Stimulated activated CD8-positive, alpha-beta memory T cell treated with anti-CD3 and anti-CD28 coated beads, Interleukin-2, amount 100 ng/mL, for 48 hours (primary cell): ENCODE measurements at places on chromosomes 7 and 10.

DNA sequence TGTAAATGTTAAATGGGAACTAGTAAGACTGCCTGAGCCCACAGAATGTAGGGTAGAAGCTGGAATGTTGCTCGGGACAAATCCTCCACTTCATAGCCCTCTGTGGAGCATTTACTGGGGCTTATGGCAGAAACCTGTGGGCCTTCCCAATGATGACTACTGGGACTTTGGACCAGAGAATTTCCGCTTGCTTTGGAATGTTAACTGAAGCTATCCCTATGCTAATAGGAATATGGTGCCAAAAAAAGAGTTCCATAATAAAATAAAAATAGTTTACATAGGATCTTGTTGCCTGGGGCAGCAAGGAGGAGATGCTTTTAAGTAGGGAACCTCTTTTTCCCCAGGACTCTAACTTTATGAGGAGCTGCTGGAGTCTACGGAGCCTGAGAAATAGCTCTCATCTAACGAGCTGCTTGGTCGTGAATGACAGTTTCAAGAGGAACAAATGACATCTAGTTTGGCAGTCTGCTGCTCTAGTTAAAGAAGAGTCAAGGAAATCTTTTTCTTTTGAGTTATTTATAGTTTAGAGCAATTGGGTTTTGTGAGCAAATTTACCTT lies 5.7 kb upstream of the DYNC2I1 start:
- DNase-seq, result no peak

GRCh38 chr7:4631380-4632179 lies 50.5 kb upstream of the FOXK1 start:
- no peak for DNase-seq

DNA sequence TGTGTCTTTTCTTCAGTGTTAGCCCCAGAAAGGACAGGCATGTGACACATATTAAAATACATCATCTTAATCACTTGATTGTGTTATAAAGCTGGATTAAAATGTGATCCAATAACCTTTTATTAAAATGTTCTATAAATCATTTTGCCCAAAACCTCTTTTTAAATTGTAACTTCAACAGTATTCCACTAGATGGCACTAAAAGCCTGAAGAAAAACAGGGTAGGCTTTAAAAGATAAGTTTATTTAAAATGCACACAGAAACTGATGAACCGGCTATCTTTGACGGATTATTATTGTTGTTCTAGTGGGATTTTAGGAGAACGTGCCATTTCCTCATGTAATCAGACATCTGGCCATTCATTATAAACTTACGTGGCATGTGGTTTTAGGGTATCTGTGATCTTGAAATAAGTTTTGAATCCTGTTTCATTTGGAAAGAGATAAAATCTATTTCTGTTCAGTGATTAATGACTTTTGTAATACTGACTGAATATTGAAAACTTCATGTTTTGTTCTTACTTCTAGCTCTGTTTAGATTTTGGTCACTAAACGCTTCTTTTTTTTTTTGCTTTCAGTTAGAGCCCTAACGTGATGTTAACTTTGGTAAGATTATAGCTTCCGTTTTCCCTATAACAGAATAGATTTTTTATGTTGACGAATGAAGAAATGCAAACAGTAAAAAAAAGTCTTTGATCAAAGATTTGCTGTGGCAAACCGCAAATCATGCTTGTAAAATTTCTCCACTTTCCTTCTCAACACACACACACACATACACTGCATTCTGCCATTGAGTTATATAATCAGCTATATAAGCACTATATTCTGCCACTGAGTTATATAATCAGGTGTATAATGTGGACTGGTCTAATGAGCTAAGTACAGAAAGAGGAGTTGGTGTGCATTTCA lies 13.6 kb downstream of the VPS50 start:
- DNase-seq, result no peak

DNA sequence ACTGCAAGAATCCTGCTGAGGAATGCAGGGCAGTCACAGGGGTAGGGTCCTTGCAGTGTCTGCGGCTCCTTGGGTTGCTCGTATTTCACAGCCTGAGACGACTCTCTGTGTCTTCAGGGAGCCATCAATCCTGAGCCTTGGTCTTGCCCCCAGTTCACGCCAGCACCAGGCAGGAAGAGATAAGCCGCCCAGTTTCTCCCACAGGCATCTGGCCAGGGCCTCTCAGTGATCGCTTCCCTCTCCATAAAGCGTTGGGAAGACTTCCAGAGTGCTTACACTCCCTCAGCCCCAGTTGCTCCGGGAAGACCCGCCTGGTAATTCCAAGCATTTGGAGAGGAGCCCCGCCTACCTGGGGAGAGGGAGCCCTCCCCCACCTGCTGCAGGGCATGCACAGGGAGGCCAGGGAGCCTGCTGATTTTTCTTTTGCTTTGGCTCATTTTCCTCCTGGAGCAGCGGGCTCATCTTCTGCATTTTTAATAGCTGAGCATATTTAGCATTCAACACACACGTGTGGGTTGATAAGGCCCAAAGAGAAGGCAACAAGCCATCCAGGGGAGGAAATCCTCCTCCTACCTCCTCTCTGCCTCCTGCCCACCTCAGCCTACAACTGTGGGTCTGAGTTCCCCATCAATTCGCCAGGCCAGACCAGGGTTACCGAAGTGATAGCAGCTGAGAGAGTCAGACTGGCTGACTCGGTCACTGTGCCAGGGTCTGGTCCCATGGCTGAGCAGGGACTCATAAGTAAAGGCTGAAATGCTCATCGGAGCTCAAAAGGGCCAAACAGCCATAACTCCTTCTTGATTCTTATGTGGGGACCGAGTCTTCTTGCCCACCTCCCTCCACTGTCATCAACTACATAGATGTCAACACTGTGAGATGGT lies 74.4 kb upstream of the EFCAB10 start:
- no peak for DNase-seq

- peak; percentile 43 for DNase-seq
These were observed 527 bp downstream of the AKR1B1 start for GRCh38 chr7:134458341-134458805.

DNA sequence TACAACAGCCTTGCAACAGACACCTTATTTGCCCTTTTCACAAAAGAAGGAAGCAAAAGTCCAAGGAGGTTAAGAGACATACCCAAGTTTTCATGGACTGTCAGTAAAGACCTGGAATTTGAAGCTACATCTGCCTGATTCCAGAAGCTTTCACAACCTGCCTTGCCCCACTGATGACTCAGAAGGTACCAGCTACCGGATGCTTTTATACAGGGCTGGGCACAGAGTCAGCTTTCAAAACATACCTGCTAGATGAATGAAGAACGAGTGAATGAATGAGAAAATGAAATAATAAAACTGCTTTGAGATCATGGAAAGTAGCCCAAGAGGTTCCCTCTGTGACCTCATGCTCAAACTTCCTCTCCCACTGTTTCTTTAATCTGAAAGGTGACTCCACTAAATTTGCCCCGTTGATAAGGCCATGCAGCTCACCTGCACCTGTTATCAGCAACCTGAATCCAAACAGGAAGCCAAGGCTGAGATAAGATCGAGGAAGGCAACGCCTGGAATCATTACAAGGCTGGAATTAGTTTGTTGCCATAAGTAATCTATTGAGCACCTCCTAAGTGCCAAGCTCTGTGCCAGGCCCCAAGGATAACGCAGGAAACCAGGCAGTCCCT lies 151.5 kb downstream of the WDR11 start:
- DNase-seq, result no peak

- no peak for DNase-seq
These were observed 134.2 kb downstream of the RALA start for GRCh38 chr7:39757604-39758003.

GRCh38 chr7:129163875-129164544 lies 19.5 kb downstream of the TSPAN33 start:
- no peak for DNase-seq

DNA sequence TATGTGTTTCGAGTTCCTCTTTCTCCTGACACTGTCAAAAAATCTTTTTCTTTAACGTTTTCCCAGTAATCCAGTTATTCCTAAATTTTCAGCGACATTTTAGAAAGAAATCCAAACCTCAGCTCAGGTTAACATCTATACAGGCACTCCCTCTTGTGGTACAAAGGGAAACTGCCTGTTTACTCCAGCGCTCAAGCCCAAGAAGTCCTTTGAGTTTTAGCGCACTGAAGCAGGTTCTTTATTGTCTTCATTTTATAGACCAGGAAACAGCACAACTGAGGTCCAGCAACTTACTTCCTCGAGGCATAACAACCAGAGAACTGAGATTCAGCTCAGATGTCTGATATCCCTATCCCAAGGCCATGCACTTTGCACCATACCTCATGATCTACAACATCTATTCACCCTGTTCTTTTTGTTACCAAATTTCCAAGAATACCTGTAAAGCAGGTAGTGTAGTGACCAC lies 287.2 kb upstream of the MKLN1 start:
- no peak for DNase-seq

- no peak for DNase-seq
These were observed 250.9 kb downstream of the TWIST1 start for GRCh38 chr7:18866359-18867036.

DNA sequence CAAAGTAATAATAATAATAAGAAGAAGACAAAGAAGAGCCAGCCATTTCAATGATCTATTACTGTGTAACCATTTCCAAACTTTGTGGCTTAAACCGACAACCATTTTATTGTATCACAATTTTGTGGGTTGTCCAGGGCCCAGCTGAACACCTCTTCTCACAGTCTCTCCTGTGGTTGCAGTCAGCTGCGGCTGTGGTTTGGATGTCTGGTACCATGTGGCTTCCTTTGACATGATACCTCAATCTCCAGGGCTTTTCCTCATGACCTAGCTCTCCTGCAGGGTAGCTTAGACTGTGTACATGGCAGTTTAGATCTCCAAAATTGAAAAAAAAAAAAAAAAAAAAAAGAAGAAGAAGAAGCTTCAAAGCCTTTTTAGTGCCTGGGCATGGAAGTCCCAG lies 72.6 kb upstream of the NFKB2 start:
- peak; percentile 32 for DNase-seq

DNA sequence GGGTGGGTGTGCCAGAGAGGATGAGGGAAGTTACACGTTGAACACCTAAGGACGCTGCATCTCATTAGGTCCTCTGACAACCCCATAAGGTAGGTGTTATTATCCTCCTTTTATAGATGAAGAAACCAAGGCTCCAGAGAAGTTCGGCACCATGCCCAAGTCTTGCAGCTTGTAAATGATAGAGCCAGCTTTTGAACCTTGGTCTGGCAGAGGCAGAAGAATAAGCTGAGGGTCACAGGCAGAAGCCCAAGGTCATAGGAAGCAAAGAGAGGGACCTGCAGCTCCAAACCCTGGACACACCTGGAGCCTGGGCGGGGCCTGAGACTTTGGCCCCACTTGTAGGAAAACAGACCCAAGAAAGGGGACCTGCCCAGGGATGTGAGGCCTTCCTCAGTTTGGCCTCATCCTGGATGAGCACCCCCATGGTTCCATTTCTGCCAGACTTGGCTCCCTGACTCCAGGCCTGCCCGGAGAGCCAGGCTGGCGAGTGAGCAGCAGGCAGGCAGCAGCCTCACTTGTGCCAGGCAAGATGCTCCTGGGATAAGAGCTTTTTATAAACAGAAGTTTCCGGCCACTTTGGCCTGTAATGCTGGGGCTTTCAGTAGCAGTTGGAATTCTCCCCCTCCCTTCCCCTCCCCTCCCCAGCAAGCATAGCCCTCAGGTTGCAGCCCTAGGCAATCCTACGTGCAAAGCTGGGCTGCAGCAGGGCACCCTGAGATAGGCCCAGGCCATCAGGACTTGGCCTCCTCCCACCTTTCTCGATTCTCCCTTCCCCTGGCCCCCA lies 2.4 kb downstream of the KCNH2 start:
- no peak for DNase-seq

DNA sequence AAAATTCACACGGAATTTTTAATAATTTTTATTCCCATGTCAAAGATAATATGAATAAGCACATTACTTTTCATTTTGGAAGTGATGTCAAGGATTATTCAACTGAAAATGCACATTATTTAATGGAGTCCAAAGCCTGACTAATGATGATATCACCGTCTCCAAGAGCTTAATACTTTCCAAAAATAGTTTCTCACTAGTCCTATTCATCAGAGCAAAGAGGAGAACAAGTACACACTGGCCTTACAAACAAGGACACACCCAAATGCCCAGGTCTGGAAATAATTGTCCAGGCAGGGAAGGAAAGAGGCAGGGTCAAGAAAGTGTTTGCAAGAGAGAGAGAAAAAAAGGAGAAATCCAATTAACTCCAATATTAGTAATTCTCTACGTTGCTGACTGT lies 216.8 kb upstream of the CCDC6 start:
- no peak for DNase-seq

- no peak for DNase-seq
These were observed 336.0 kb downstream of the SUGCT start for GRCh38 chr7:40470817-40471216.

GRCh38 chr10:17153321-17153720 lies 23.7 kb upstream of the CUBN start:
- DNase-seq, result no peak

DNA sequence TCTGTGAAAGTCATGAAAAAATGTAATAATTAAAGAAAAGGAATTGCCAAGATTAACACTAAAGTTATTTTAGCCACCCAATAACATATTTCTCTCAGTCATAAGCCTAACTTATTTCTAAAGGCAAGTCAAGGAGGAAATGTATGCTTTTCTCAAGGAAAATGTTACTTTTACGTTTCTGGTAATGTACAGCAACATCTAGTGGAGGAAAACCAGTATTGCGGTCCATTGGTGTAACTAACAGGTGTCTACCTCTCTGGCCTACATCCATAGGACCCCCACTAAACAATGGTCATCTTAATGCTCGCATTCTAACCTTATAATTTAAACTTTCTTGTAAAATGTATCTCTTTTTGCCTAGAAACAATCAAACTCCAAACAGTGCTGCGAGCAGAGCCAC lies 437.5 kb downstream of the KIF20B start:
- DNase-seq, result no peak

GRCh38 chr10:24393201-24393600 lies 184.3 kb downstream of the KIAA1217 start:
- no peak for DNase-seq

DNA sequence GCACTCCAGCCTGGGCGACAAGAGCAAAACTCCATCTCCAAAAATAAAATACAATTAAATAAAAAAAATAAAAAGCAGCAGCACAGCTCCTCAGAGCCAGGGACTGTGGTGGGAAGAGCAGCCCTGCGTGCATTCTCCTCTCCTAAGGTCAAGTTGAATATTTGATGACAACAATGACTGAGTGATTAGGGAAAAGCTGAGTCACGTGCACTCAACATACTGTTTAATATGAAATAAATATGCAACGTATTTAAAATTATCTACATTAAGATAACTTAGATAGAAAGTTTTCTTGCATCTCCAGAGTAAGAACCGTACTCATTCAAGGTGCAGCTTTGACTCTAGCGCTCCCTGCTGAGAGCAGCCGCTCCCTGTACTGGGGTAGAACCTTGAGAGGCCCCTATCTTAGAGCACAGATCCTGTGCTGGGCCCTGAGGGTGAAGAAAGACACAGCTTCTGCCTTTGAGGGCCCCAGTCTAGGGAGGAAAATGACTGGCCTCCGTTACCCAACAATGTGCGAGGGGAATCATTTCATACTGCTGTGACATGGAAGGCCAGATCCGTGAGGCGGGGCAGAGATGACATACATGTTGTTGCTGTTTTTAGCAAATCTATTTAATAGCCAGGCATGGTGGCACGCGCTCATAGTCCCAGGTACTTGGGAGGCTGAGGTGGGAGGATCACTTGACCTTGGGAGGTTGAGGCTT lies 81.1 kb downstream of the SVIL start:
- DNase-seq, result no peak
